WTC11 (cell line): ENCODE measurements at places on chromosomes 5 and 9. TPM values are rescaled to one million over a fixed set of nuclear protein-coding genes. Genes with fewer than 3 reads are reported as not detected.

GRCh38 chr5:54571462-54571861 is 53.9 kb downstream of the SNX18 start:
- DNase-seq = no peak

DNA sequence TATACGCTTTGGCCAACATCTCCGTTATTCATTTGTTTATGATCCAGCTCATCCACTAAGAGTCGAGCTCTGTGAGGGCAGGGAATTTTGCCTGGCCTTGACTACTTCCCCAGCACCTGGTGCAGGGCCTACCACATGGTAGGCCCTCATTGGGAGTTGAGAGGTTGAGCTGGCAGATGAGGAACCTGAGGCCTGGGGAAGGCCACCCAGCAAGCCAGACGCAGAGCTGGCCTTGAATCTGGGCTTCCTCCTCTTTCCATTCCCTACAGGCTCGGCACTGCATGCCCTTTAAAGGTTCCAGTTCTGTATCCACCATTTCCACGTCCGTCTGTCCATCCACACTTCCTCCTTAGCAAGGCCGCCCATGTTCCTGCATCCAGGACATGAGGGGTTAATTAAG is 24.2 kb downstream of the KCNMB1 start:
- no peak for DNase-seq

DNA sequence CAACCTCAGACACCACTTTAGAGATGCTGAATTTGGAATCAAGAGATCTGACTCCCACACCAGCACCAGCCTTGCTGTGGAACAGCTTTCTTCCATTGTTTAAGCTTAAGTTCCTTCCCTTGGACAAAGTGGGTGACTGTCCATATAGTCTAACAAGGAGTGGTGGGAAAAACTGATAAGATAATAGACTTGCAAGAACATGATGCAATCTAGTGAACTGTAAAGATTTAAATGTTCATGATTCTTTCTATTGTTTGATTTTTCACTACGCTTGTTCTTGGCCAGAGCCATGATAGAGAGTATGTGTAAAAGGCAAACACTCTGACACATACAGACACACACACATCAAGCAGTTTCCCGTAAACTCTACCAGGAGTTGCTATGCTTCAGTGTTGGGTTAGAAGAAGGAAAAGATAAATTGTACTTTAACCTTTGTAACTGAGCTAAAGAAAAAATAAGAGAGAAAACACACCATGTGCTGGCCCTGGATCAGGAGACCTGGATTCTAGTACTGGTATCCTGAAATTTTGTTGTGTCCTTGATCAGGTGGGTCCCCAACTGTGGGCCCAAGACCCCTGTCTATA is 94.3 kb downstream of the PAPPA start:
- DNase-seq = no peak

The PCDHGB5 gene
- 7.6 to 9.7 TPM (median 7.7 TPM) in 3 replicates for total RNA-seq

- no peak for DNase-seq
Measured at GRCh38 chr5:93062548-93062947, 518.5 kb downstream of the NR2F1-AS1 start.

DNA sequence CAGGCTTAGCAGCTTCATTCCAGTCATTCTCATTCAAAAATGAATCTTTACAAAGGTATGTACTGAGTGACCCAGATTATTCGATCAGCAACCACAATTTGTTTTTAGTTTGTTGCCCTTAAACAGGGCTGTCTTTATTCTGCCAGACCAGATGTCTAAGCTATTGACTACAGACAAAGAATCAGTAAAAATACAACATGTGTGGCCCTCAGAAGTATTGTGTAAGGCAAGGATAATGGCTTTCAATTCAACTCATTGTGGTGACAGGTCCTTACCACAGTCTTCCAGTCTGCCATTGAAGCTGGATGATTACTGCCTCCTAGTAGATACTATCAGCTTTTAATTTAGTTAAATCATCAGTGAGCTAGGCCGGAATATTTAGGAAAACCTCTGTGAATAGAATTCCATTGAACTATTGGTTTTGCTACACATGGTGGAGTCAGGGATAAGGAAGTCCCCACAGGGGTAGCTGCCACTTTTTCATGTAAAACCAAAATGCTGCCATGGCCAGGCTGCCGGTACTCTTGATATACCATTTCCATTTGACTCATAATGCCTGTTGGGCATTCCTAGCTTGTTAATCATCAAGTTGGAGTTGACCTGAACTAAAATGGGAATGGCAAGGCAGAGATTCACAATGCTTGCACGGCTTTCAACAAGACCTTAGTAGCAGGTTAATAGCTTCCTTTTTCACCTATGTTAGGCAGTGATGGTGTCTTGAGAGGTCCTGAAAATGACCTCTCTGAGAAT is 175.6 kb downstream of the MEF2C start:
- DNase-seq = no peak
